ENCODE measurements at places on chromosomes 6 and 20. TPM values are rescaled to one million over a fixed set of nuclear protein-coding genes. Genes with fewer than 3 reads are reported as not detected.

Gene TMEM181
- 17.4 TPM for total RNA-seq

Gene SLC12A5
- total RNA-seq = 1.7 TPM

Gene RBL1
- total RNA-seq = 67.3 TPM

Gene MICAL1
- 93.1 TPM for total RNA-seq

Gene BPIFB2
- not detected for total RNA-seq

Gene PRICKLE4
- not detected for total RNA-seq

Gene SNAI1
- total RNA-seq = 0.21 TPM

Gene ADGRF4
- not detected for total RNA-seq

Gene TRIM40
- not detected for total RNA-seq

Gene SPTLC3
- total RNA-seq = 1.2 TPM

Gene PRPH2
- total RNA-seq = 0.07 TPM

Gene PPIL6
- 0.21 TPM for total RNA-seq

Gene OR2H1
- not detected for total RNA-seq

Gene VSTM2L
- 0.35 TPM for total RNA-seq

Gene TSHZ2
- 1.9 TPM for total RNA-seq

Gene GSTA3
- total RNA-seq = not detected

Gene VGLL2
- total RNA-seq = not detected

Gene ELOVL5
- 117 TPM for total RNA-seq

Gene GPR6
- not detected for total RNA-seq

Gene SEL1L2
- not detected for total RNA-seq

Gene TTLL9
- not detected for total RNA-seq

Gene TP53TG5
- 0.15 TPM for total RNA-seq

Gene PAX1
- total RNA-seq = not detected

Gene ASIP
- total RNA-seq = not detected

Gene SLC32A1
- total RNA-seq = not detected

Gene LINC00237
- not detected for total RNA-seq

Gene CD24
- total RNA-seq = not detected

Gene WFDC2
- total RNA-seq = not detected

Gene LBP
- total RNA-seq = not detected

Gene SLC13A3
- 0.19 TPM for total RNA-seq

Gene KCNK5
- 30.8 TPM for total RNA-seq

Gene RBPJL
- total RNA-seq = not detected

Gene SLCO4A1
- total RNA-seq = 74.7 TPM

Gene C6orf141
- total RNA-seq = not detected

Gene SYCP2
- total RNA-seq = 25.7 TPM

Gene SALL4
- 0.06 TPM for total RNA-seq

Gene UFL1
- 18.2 TPM for total RNA-seq

Gene SLC22A7
- not detected for total RNA-seq

Gene PBOV1
- total RNA-seq = not detected

Gene SAMD3
- 47.9 TPM for total RNA-seq

Gene HS3ST5
- not detected for total RNA-seq

Gene NFS1
- total RNA-seq = 34.6 TPM

Gene CD83
- 29.6 TPM for total RNA-seq

Gene C6orf163
- 1.8 TPM for total RNA-seq

Gene SLC23A2
- 16.1 TPM for total RNA-seq

Gene CFB
- 0.12 TPM for total RNA-seq

Gene OR2J3
- total RNA-seq = not detected

Gene BTNL2
- total RNA-seq = not detected

Gene SERINC3
- 64.6 TPM for total RNA-seq

Gene FUCA2
- total RNA-seq = 20.2 TPM

Gene PGM3
- 11.5 TPM for total RNA-seq

Data from activated CD8-positive, alpha-beta memory T cell treated with anti-CD3 and anti-CD28 coated beads, Interleukin-2, amount 10 ng/mL, durations not matched to agents 7 days and 5 days (primary cell).